ENCODE measurements at places on chromosomes 4 and X.

GRCh38 chrX:153662266-153662665, 11.3 kb downstream of the PNCK start:
- DNase-seq = no peak

DNA sequence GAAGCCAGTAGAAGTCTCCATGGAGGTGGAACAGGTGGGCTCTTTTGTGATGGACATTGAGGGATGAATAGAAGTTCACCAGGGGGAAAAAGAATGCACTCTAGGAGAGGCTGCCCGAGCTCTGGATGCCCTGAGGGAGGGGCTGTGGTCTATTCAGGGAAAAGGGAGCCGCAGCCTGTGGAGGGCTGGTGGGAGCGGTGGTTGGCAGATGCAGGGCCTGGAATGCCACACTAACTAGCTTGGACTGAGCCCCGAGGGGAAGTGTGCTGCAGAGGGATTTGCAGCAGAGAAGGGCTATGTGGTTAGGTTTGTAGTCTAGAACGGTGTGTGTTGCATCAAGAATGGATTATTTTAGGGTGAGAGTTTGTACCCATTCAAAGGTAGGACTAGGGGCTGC, 29.5 kb upstream of the PSAPL1 start:
- DNase-seq = no peak

DNA sequence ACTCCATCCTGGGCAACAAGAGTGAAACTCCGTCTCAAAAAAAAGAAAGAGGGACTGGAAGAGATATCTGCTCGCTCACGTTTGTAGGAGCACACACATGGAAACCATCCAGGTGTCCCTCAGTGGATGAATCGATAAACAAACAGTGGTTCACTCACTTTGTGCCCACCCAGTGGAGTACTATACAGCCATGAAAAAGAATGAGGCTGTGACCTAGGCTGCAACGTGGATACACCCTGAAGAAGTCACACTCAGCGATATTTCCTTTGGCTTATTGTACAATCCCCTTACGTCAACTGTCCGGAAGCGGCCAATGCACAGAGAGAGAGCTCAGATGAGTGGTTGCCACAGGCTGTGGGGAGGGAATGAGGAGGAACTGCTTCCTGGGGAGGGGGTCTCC, 82.3 kb upstream of the PPP2R3B start:
- DNase-seq = no peak

- DNase-seq = no peak
These were observed 151.4 kb upstream of the STX18 start for GRCh38 chr4:4693258-4693657.

All from NCI-H1417 treated with DMSO at 0.1 percent for 48 hours (cell line).